ENCODE measurements at places on chromosomes 5 and 9.

- no peaks in the 10 kb centered on the region for H3K36me3 ChIP-seq
- no peak overlapping the region for H3K27ac ChIP-seq
- H3K4me3 ChIP-seq: no peak overlapping the region
- no peaks in the 10 kb centered on the region for H3K4me1 ChIP-seq
These were observed 39.8 kb downstream of the HMCN2 start for GRCh38 chr9:130305381-130305780.

- H3K4me3 ChIP-seq: no peak overlapping the region
- no peaks in the 10 kb centered on the region for H3K27me3 ChIP-seq
- DNase-seq: no peak
These were observed 145.4 kb downstream of the DENND1A start for GRCh38 chr9:123784518-123784917.

DNA sequence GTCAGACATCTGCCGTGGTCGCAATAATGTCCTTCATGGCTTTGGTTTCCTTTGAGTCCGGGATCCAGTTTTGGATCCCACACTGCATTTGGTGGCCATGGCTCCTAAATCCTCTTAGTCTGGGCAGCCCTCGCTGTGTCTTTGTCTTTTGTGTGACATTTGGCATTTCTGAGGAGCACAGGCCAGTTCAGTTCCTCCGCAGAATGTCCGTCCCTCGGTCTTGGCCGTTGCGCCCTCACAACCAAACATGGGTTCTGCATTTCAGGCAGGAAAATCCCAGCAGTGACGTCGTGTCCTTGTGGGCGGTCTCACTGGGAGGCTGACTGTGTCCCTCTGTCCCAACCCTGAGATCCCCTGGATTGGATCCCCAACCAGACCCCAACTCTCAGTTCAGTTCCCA, 172.9 kb upstream of the PPP1R26 start:
- no peak overlapping the region for H3K27ac ChIP-seq
- DNase-seq: no peak

DNA sequence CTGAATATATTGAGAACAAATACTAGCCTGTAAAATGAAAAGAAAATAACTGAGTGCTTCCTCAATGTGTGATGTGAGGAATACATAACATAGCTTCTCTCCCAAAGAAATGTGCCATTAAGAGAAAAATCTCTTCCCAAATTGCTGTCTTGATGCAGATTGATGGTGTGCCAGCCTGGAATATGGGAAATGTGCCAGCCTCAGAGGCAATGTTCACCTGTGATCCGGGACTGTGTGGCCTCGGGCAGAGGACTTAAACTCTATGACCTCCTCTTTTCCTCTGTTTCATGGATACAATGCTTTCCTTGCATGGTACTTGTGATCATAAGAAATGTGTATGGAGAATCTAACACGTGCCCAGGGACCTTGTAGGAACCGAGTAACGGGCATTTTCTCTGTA, 370.9 kb downstream of the DIRAS2 start:
- H3K4me3 ChIP-seq: no peak overlapping the region
- H3K27me3 ChIP-seq: no peaks in the 10 kb centered on the region
- H3K27ac ChIP-seq: no peak overlapping the region
- DNase-seq: no peak

GRCh38 chr9:128986671-128987070, 39.2 kb downstream of the NUP188 start:
- DNase-seq: no peak
- no peak overlapping the region for H3K27ac ChIP-seq
- H3K27me3 ChIP-seq: no peaks in the 10 kb centered on the region
